ENCODE measurements at places on chromosomes 4 and X.

- no peak for DNase-seq
- H3K36me3 ChIP-seq = no peaks in the 10 kb centered on the region
- H3K4me3 ChIP-seq = no peak overlapping the region
- H3K27me3 ChIP-seq = no peaks in the 10 kb centered on the region
- peaks cover 7% of the 10 kb centered on the region for H3K4me1 ChIP-seq
Measured at GRCh38 chrX:68841251-68842049, 12.6 kb downstream of the EFNB1 start.

DNA sequence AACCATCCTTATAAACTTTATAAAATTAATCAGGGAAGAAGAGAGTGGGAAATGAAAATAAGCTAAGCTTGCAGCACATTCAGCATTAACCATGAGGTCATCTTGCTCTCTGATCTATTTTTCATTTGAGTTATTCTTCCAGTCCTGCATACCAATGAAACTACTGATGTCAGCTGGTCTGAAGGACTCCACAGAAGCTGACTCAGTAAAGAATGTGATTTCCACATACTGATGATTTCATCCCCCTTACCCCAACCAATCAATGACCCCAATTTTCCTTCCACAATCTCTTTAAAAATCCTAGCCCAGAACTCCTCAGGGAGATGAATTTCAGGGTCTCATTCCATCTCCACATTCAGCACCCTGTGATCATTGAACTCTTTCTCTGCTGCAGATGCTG is 18.8 kb upstream of the DSPP start:
- H3K27ac ChIP-seq = no peak overlapping the region
- H3K4me1 ChIP-seq = no peaks in the 10 kb centered on the region
- H3K4me3 ChIP-seq = no peak overlapping the region
- H3K27me3 ChIP-seq = no peaks in the 10 kb centered on the region

DNA sequence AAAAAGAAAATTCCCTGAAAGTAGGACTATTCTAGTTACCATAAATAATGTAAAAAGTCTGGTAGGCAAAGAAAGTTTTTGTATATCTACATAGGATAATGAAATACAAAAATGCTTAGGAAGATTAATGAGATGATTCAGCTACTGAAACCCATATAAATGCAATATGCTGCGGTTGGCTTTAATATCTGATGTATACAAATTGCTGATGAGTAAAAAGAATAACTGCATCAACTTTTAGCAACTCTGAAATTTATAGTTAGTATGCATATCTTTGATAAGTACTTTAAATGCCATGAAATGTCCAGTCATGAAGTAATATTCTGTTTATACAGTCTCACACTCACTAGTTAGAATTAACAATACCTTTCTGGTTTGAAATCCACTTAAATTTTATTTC is 404.8 kb downstream of the TLL1 start:
- no peaks in the 10 kb centered on the region for H3K36me3 ChIP-seq
- DNase-seq = no peak
- no peak overlapping the region for H3K27ac ChIP-seq
- no peaks in the 10 kb centered on the region for H3K27me3 ChIP-seq
- H3K4me1 ChIP-seq = no peaks in the 10 kb centered on the region

DNA sequence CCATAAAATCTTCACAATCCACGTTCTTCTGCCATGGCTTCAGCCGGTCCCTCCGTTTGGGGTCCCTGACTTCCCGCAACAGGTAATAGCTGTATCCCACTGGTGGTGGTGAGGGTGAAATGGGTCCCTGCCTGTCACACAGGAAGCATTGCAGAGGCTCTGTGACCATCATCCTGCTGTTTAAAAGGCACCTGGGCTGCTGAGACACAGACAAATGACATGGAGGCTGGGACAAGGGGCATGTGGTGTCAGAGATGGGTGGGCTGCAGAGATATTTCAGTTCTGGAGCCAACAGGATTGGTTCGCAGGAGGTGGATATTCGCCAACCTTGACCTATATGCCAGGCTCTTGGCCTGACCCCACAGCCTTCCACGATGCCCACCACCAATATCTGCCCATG is 82.1 kb downstream of the JAKMIP1 start:
- H3K27me3 ChIP-seq = no peaks in the 10 kb centered on the region
- no peaks in the 10 kb centered on the region for H3K4me1 ChIP-seq
- no peak overlapping the region for H3K27ac ChIP-seq

DNA sequence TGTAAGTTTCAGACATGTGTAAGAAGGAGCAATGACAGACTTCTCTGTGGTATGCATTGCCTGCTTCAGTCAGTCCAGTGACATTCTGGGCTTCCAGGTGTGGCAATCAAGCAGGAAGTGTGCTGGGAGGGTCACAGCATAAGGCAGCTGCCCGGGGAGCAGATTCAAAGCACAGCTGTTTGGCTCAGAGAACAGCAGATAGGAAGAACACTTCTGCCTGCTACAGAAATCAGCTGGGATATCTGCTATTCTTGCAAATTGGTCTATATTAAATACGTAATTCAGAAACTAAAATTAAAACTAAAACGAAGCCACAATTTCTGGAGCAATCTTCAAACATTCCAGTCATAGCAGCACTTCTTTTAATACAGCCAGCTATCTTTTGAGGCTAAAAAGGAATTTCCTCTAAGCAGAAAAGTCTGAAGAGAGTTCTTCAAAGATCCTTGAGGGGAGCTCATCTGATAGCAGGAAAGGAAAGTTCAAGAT is 47.5 kb upstream of the GALNT7 start:
- no peaks in the 10 kb centered on the region for H3K36me3 ChIP-seq
- no peaks in the 10 kb centered on the region for H3K27me3 ChIP-seq
- no peak overlapping the region for H3K4me3 ChIP-seq
- H3K4me1 ChIP-seq = no peaks in the 10 kb centered on the region

DNA sequence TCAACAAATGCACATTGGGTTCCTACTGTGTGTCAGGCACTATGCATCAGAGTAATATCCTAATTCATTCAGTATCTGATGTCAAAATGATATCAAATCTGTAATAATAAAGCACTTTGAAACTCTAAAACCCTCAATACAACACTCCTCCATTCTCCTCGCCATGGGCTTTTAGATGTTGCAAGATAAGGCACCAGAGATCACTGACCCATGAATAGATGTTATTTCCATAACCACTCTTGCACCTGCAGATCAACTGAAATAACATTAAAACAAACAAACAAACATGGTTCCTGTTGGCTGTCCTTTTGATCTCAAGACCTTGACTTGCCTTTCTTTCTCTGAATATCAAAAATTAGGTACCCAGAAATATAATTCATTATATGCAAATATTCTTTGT is 100.2 kb downstream of the MAB21L2 start:
- no peaks in the 10 kb centered on the region for H3K36me3 ChIP-seq
- H3K27ac ChIP-seq = no peak overlapping the region
- no peak overlapping the region for H3K4me3 ChIP-seq
- H3K4me1 ChIP-seq = no peaks in the 10 kb centered on the region
- no peak for DNase-seq

DNA sequence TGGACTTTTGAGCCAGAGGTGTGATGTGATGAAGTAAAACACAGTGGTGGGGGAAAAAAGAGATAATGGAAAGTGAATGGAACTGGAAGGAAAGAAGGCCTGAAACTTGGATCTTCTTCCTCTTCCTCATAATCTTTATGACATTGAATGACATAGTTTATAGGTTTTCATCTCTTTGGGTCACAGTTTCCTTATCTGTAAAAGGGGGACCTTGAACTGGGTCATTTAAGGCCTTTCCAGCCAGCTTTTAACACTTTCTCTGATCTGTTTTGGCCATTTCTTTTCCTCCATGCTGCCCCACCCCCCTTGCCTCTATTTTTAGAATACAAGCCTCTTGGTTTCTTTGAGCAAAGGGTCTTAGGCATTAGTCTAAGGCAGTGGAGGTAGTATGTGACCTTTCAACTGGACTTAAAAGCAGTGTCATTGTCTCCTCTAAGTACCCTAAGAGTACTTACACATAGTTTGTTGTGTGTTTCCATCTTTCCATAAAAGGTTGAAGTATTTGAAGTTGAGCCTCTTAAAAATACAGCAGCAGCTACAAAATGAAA is 7.8 kb downstream of the CPEB2 start:
- H3K36me3 ChIP-seq = peaks cover 55% of the 10 kb centered on the region
- H3K27ac ChIP-seq = no peak overlapping the region
- no peak overlapping the region for H3K4me3 ChIP-seq

GRCh38 chr4:70752236-70752635 is 30.5 kb downstream of the RUFY3 start:
- DNase-seq = no peak
- no peaks in the 10 kb centered on the region for H3K27me3 ChIP-seq
- no peak overlapping the region for H3K27ac ChIP-seq
- H3K36me3 ChIP-seq = 0 out of 2 replicates have a peak, but pooled peaks cover 2% of the 10 kb centered on the region
- no peak overlapping the region for H3K4me3 ChIP-seq

GRCh38 chr4:6918338-6918737 is 8.7 kb downstream of the TBC1D14 start:
- H3K4me1 ChIP-seq = peaks cover 12% of the 10 kb centered on the region
- H3K27me3 ChIP-seq = no peaks in the 10 kb centered on the region
- H3K27ac ChIP-seq = no peak overlapping the region
- H3K36me3 ChIP-seq = peaks cover 1% of the 10 kb centered on the region
- no peak for DNase-seq

DNA sequence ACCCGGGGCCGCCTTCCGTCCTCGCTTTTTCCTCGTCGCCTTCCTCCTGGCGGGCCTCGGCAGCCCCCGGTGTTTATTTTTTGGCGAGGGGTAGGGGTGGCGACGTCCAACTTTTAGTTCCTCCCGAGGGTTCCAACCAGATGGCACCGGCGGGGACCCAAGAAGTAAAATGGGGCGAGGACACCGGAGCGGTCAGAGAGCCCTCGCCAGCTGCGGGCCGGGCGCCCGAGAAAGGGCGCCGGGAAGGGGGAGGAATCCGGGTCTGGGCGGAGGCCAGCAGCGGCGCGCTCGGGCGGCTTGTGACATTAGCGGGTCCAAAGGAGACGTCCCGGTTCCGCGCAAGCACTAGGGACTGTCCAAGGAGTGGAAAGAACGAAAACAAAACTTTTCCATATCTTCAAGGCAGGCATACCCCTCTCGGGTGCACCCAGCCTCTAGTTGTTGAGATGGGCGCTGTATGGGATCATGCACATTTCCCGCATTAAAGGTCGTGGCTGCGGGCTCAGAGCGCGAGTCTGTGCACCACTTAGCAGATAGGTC is 691 bp upstream of the USP46 start:
- H3K27ac ChIP-seq = peak overlapping the region; percentile 79
- H3K4me1 ChIP-seq = peaks cover 14% of the 10 kb centered on the region
- no peaks in the 10 kb centered on the region for H3K27me3 ChIP-seq
- no peaks in the 10 kb centered on the region for H3K36me3 ChIP-seq
- peak overlapping the region; percentile 84 for H3K4me3 ChIP-seq
- peak; percentile 70 for DNase-seq

DNA sequence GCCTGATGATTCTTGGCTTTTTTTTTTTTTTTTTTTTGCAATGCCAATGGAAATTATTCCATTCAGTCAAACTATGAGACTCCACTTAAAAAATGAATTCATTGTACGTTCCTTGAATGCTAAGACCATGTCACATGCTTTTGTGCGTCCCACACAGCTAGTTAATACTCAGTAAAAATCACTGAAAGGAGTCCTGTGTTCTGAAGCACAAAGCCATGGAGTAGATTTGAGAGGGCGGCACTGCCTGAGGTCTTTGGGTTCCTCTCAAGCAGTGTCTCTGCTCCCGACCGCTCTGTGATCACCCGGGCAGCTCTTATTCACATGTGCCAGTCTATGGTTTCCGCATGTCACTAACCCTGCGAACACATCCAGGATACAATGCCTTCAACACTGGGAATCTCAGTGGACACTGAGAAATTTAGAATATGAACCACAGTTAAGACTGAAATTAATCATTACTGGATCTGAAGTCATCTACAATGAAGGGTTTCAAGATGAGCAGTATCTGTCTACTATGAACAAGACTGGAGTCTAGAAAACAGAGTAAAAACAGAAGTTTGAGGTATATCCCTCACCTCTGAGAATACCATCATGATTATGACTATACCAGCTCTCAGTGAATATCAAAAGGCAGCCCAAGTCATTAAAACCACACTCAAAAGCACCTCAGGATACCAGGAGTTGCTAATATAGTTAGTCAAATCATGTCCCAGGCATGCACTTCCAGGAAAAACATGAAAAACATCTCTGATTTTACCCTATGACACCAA is 193.0 kb downstream of the MGST2 start:
- H3K36me3 ChIP-seq = 0 out of 2 replicates have a peak, but pooled peaks cover 2% of the 10 kb centered on the region
- peaks cover 9% of the 10 kb centered on the region for H3K4me1 ChIP-seq

GRCh38 chr4:165698272-165698671 is 174.8 kb upstream of the TLL1 start:
- no peaks in the 10 kb centered on the region for H3K36me3 ChIP-seq
- no peak overlapping the region for H3K27ac ChIP-seq
- DNase-seq = no peak
- H3K4me1 ChIP-seq = no peaks in the 10 kb centered on the region
- no peaks in the 10 kb centered on the region for H3K27me3 ChIP-seq
- no peak overlapping the region for H3K4me3 ChIP-seq

GRCh38 chr4:88172987-88173386 is 14.5 kb upstream of the ABCG2 start:
- H3K27me3 ChIP-seq = no peaks in the 10 kb centered on the region
- DNase-seq = no peak
- no peak overlapping the region for H3K27ac ChIP-seq
- H3K4me3 ChIP-seq = no peak overlapping the region

DNA sequence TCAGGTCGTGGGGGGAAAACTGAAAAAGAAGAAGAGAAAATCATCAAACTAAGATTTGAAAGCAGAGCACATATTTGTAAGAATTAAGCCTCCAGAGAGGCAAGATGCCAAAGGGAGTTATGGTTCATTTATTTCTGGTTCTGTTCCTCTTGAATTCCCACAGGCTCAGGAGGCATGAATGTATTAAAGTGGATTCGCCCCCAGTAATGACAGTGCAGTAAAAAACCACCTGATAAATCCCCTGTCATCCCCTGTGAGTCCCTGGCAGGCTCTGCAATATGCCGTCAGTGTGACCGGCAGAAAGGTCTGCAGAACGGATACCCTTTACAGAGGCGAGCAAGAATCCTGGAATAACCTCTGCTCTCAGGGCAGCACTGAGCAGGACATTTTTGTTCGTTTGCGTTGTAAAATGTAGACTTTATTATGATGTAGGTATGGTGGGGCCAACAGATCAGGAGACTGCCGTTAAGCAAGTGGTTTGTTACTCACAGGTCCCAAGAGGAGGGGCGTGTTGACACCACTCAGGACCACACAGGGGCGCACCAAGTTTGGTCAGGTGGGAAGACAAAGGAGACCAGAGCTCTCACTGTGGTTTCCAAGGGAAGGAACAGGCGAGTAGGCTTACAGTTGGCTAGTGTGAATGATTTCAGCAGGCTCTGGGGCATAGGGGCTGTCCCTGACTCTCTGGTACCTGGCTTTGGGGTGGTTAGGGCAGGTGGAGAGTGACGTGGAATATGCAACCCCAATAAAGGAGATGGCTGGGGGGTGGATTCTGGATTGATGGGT is 75.3 kb downstream of the DHRSX start:
- DNase-seq = no peak
- H3K4me1 ChIP-seq = no peaks in the 10 kb centered on the region
- no peak overlapping the region for H3K4me3 ChIP-seq
- H3K36me3 ChIP-seq = no peaks in the 10 kb centered on the region
- no peaks in the 10 kb centered on the region for H3K27me3 ChIP-seq

DNA sequence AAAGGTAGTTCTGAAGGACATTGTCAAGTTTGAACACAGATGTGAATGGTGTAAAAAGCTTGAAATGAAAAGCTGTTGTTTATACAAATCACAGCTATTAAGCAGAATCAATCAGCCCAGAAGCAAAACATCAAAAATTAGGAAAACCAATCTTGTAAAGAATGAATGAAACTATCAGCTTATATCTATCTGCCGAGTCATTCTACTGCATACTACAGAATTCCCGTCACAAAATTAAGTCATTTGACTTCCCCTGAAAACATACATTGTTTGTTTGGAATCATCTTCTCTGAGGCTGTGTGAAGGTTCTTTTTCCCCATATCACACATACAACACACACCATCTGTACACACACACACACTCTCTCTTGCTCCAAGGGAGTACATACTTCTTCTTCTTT is 80.3 kb downstream of the RFC1 start:
- DNase-seq = no peak
- H3K27me3 ChIP-seq = no peaks in the 10 kb centered on the region
- H3K4me3 ChIP-seq = no peak overlapping the region
